Endothelial cell (in vitro differentiated cells): ENCODE measurements at places on chromosomes 12 and 14. TPM values are rescaled to one million over a fixed set of nuclear protein-coding genes. Genes with fewer than 3 reads are reported as not detected.

- H3K27ac ChIP-seq = no peak overlapping the region
- no peaks in the 10 kb centered on the region for H3K36me3 ChIP-seq
- no peak overlapping the region for H3K4me3 ChIP-seq
- H3K4me1 ChIP-seq = no peaks in the 10 kb centered on the region
Measured at GRCh38 chr14:40122968-40123648, 690.9 kb upstream of the FBXO33 start.

DNA sequence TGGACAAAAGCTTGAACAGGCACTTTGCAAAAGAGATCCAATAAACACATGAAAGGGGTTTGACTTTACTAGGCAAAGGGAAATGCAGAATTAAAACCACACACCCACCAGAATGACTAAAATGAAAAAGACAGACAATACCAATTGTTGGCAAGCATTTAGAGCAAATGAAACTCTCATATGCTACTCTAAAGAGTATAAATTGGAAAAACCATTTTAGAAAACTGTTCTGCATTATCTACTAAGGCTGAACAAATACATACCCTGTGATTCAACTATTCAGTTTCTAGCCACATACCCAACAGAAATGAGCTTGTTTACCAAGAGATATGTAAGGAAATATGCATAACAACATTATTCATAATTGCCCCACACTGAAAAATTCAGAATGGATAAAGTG is 8.5 kb upstream of the IL22 start:
- DNase-seq = no peak
- no peak overlapping the region for H3K27ac ChIP-seq
- H3K36me3 ChIP-seq = no peaks in the 10 kb centered on the region
- no peak overlapping the region for H3K4me3 ChIP-seq

The IGFBP6 gene
- 21.1 TPM for total RNA-seq

DNA sequence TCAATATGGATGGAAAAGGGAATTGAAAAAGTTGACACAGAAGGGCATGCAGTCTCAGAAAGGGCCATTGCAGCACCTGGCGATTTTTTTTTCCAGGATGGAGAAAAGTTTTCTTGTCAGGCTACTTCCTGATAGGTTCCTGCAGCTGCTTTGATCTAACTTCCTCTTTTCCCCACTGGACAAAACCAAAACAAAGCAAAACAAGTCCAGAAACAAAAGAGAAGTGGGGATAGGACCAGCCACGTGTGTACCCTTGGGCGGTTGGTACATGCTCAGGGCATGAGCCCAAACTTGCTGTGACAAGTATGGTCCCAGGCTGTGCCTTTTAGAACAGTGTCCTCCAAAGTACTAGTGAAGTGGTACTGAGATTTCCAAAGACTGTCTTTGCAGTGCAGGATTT is 89.8 kb downstream of the CHST11 start:
- H3K4me1 ChIP-seq = peaks cover 17% of the 10 kb centered on the region
- peaks cover 4% of the 10 kb centered on the region for H3K27me3 ChIP-seq
- no peak overlapping the region for H3K27ac ChIP-seq
- H3K36me3 ChIP-seq = peaks cover 3% of the 10 kb centered on the region
- no peak for DNase-seq

The GLI1 gene
- 0.77 TPM for total RNA-seq

- H3K27me3 ChIP-seq = peaks cover 3% of the 10 kb centered on the region
- peak overlapping the region; percentile 44 for H3K27ac ChIP-seq
- peaks cover 17% of the 10 kb centered on the region for H3K4me1 ChIP-seq
Measured at GRCh38 chr12:45644541-45644940, 85.0 kb upstream of the ARID2 start.

The PLEK2 gene
- total RNA-seq = 0.62 TPM

DNA sequence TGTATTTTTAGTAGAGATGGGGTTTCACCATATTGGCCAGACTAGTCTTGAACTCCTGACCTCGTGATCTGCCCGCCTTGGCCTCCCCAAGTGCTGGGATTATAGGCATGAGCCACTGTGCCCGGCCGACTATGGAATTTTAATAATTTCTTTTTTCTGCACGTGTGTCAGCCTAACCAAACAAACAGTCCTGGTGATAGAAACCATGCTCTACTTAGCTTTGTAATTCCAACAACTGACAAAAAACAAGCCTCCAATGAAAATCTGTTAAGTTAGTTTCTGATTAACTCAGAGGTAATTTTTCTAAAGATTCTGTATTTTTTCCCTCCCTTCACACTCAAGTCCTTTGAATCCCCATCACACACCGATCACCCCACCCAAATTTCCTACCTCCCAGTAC is 15.3 kb downstream of the COQ10A start:
- H3K4me3 ChIP-seq = no peak overlapping the region
- H3K36me3 ChIP-seq = peaks cover 22% of the 10 kb centered on the region
- H3K27ac ChIP-seq = no peak overlapping the region
- no peaks in the 10 kb centered on the region for H3K4me1 ChIP-seq
- peaks cover 4% of the 10 kb centered on the region for H3K27me3 ChIP-seq

The BIN2 gene
- total RNA-seq = not detected

- H3K27ac ChIP-seq = no peak overlapping the region
- no peaks in the 10 kb centered on the region for H3K27me3 ChIP-seq
- DNase-seq = no peak
- H3K36me3 ChIP-seq = peaks cover 24% of the 10 kb centered on the region
Measured at GRCh38 chr12:88529531-88530488, 50.5 kb downstream of the KITLG start.

The ISM2 gene
- 0.21 TPM for total RNA-seq

The FAM186B gene
- 1.9 TPM for total RNA-seq

DNA sequence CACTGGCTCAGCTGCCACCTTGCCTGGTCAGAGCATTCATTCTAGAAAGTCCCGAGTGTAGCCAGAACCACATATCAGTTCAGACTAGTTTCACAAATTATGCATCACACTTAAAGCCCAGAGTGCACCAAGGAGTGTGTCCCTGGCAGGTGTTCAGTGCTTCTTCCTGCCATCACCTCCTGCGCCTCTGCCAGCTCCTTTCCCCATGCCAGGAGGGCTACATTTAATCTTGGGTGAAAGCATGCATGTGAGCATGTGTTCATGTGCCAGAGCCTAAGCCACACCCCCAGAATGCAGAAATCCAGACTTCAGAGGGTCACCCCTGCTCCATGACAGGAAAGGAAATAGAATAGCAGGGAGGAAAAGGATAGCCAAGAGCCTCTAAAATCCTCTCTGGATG is 381.6 kb downstream of the DPF3 start:
- DNase-seq = no peak
- H3K36me3 ChIP-seq = no peaks in the 10 kb centered on the region
- H3K27ac ChIP-seq = no peak overlapping the region
- peaks cover 4% of the 10 kb centered on the region for H3K27me3 ChIP-seq

DNA sequence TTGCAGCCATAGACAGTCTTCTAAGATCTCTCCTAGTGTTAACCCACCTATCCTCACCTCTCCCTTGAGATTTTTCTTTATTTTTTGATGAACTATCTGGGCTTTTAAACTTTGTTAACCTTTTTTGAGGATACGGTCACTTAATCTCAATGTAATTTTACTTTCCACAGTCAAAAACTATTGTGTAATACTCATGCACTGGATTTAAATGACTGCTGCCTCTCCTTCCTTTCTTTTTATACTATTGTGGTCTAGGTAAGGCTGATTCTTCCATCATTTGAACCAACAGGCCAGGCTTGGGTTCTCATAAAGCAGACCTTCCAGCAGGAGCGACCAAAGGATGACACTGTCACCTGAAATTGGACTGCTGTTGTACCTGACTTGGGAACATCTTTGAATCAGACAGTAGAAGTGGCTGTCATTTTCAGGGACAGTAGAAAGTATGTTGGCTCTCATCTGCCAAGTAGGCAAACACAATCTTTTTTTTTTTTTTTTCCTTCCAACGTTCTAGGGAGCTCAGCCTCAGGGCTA is 689 bp upstream of the PDE3A start:
- no peaks in the 10 kb centered on the region for H3K36me3 ChIP-seq
- DNase-seq = no peak
- no peak overlapping the region for H3K27ac ChIP-seq
- peaks cover 4% of the 10 kb centered on the region for H3K4me1 ChIP-seq

The SCN8A gene
- 5.0 TPM for total RNA-seq

- no peak overlapping the region for H3K27ac ChIP-seq
- no peaks in the 10 kb centered on the region for H3K4me1 ChIP-seq
- H3K27me3 ChIP-seq = no peaks in the 10 kb centered on the region
- H3K36me3 ChIP-seq = no peaks in the 10 kb centered on the region
- no peak for DNase-seq
- H3K4me3 ChIP-seq = no peak overlapping the region
Measured at GRCh38 chr12:4918950-4919660, 9.4 kb downstream of the KCNA1 start.

- H3K36me3 ChIP-seq = peaks cover 13% of the 10 kb centered on the region
- no peaks in the 10 kb centered on the region for H3K27me3 ChIP-seq
- no peak for DNase-seq
- peak overlapping the region; percentile 74 for H3K27ac ChIP-seq
- no peak overlapping the region for H3K4me3 ChIP-seq
Measured at GRCh38 chr14:96559571-96559970, 57.4 kb downstream of the PAPOLA start.

- no peaks in the 10 kb centered on the region for H3K27me3 ChIP-seq
- no peaks in the 10 kb centered on the region for H3K36me3 ChIP-seq
- no peak overlapping the region for H3K27ac ChIP-seq
- H3K4me3 ChIP-seq = no peak overlapping the region
Measured at GRCh38 chr14:75845136-75845804, 136.5 kb downstream of the TGFB3 start.

DNA sequence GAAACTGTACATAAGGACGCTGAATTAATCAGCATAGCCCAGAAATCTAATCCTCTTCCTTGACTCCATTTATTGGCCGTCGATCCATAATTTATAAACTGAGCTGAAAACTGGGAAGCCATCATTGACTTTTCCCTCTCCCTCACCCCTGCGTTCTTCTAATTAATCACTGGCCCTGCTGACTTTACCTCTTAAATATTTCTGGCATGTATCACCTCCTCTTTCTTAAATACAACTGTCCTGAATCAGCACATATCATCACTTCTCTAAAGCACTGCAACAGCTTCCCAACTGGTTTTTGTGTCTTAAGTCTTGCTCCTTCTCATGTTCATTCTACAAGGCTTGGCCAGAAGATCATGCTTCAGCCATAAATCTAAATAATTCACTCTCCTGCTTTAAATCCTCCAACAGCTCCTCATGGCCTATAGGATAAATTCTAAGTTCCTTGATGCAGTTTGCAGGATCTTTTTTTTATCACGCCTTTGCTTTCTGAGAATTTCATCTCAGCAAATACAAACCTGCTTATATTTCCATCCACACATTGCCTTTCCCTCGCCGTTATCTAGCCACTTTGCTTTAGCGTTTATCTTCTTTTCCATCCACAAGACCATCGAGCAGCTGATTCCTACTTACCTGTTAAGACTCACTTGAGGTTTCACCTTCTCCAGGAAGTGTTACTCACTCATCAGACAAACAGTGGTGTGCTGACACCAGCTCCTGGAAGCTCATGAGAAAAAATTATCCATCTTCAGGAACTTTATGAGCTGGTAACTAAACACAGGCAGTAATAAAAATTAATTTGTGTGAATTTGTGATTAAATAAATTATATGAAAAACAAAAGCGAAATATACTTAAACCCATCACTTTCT is 295.6 kb upstream of the FLRT2 start:
- no peak for DNase-seq
- no peaks in the 10 kb centered on the region for H3K27me3 ChIP-seq
- H3K4me3 ChIP-seq = no peak overlapping the region
- H3K36me3 ChIP-seq = no peaks in the 10 kb centered on the region

The LRP1-AS gene
- 0.46 TPM for total RNA-seq

DNA sequence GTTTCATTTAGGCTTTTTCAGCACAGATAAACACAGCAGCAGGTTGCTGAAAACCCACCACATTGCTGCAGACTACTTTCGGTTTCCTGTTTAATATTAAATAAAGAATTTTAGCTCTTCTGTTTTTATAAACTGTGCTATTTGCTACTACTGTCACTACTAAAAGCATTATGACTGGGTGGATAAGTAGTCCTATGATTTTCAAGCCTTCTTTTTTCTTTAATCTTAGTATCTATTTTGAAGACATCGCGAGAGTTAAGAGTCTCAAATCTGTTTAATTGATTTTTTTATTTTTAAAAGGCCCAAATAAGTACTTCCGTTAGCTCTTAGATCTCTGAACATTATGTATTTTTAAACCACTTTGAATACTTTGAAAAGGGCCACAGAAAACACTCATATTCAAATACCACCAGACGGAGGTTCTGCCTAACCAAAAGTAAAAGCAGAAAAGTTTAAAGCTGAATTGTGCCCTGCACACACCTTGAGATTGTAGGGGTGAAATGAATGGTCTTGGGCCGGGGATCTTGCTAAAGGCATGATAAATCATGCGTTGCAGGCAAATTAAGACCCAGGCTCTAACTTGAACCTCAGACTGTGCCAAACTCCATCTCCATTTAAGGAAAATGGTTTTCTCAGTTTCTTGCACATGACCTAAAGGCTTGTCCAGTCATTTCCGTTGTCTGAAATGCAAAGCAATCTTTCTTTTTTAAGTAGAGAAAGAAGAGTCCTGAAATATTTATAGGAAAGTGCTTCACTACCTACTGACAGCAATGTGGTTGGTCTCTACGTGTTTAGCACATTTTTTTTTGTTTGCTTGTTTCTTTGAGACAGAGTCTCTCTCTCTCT is 13.6 kb upstream of the FOXN3 start:
- peaks cover 1% of the 10 kb centered on the region for H3K27me3 ChIP-seq
- no peak for DNase-seq
- no peak overlapping the region for H3K4me3 ChIP-seq
- H3K27ac ChIP-seq = no peak overlapping the region

The PRH2 gene
- total RNA-seq = not detected

The CIDEB gene
- 0.82 TPM for total RNA-seq

The OLR1 gene
- not detected for total RNA-seq

- H3K36me3 ChIP-seq = no peaks in the 10 kb centered on the region
- DNase-seq = peak; percentile 62
- H3K4me1 ChIP-seq = no peaks in the 10 kb centered on the region
- H3K27ac ChIP-seq = no peak overlapping the region
- no peaks in the 10 kb centered on the region for H3K27me3 ChIP-seq
Measured at GRCh38 chr12:114166362-114166761, 200.2 kb upstream of the RBM19 start.

The LHX5 gene
- total RNA-seq = not detected
